Tongue (tissue), 3 donors: ENCODE measurements at places on chromosomes 7 and 10.
A peak's percentile ranks its signal among the peaks of the same experiment; 100 is the strongest.

GRCh38 chr7:8442814-8443304, 9.4 kb downstream of the NXPH1 start:
- DNase-seq, result peak; percentile 91

DNA sequence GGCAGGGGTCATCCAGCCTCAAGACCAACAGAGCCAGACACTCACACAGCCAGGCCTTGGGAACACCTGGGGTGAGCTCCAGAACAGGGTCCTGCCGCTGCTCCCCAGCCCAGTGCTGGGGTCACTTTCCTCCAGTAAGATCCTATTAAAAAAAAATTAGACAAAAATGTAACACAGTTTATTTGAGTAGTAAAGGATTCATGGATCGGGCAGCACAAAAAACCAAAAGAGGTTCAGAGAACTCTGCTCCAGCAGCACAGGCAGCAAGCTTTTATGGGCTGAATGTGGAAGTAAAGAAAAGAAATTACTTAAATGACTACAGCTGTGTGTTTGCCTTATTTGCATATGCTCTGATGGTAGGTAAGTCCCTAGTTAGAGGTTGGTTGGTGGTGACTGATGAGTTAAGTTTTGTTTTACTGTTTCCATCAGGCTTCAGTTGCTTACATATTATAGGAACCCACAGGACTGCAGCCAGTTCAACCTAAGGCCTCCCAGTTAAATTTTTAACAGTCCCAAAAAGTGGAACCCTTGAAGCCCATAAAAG, 80.5 kb upstream of the FGFR2 start:
- DNase-seq, result no peak

DNA sequence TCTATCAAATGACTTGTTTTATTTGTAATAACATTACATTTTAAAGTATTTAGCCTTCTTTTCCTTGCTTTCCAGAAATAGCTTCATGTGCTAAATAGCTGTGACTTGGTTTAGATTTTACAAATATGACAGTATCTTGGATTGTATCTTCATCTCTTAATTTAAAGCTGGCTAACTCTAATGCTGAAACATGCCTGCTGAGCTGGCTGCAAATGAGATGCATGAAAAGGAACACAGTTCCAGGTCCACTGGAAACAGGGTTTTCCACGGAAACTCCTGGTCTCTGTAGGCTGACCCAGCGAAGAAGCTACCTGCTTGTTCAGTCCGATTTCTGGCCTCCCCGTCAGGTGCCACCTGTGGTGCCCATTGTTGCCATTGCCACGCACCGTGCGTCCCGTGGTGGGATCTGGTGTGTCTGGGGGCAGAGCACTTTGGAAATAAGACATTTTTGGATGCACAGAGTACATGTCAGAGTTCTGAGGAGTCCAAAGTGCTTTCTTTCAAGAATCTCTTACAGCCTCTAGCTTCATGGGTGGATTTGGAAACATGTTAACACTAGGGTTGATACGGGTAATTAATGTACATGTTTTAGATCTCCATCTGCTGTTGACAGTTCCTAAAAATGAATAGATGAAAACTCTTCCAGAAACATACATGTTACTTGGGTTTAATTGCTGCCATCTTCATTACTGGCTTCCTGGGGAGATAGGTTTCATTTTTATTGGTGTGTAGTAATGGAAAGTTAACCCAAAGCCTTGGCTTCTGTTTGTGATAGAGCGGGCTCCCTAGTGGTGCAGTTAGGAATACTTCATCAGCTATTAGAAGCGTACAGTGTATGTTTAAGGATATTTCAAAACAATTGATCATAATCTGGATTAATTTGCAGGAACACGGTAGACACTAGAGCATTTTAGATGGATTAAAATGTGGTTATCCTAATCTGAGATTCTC, 45.0 kb downstream of the SHH start:
- DNase-seq, result no peak

DNA sequence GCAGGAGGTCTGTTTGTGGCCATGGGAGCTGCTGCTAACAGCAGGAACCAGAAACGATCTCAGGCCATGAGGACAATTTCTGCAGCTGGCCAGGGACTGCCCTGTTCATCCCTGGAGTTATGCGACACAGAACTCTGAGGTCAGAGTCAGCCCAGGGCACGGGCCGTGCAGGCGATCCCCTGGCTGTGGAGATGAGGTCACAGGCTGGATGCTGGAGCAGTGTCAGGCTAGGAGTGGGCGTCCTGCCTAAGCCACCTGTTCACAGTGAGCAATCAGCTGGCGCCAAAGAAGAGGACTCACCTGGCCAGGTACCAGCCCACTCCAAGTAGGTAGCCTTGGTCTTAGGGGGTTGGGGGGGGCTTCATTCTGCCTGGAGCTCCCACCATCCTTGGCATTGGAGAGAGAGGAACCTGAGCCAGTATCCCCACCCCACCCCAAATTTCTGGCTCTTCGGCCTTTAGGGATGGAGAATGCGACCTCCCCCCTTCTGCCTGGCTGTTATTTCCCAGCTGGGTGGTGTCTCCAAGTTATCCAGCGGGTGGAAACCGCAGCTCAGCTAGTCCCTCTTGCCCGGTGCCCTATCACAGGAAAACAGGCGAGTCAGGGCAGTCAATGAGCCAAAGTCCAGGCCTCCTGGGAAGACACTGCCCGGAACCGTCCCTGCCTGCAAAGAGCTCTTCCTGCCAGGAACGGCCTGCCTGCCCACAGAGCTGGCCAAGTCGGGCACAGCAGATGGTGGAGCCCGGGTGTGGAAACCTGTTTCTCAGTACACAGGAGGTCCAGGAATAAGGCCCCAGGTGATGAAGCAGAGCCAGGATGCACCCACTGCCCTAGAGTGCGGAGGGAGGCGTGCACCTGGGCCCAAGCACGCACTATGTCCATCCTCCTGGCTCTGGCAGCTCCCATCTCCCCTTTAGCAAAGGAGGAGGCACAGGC, 1.8 kb upstream of the TTYH3 start:
- no peak for DNase-seq

GRCh38 chr10:21526188-21526859, 842 bp upstream of the SKIDA1 start:
- peak; percentile 97 for DNase-seq

GRCh38 chr7:131625817-131626372, 69.5 kb upstream of the PODXL start:
- DNase-seq, result no peak

GRCh38 chr10:29412485-29412884, 123.6 kb downstream of the LYZL1 start:
- no peak for DNase-seq

DNA sequence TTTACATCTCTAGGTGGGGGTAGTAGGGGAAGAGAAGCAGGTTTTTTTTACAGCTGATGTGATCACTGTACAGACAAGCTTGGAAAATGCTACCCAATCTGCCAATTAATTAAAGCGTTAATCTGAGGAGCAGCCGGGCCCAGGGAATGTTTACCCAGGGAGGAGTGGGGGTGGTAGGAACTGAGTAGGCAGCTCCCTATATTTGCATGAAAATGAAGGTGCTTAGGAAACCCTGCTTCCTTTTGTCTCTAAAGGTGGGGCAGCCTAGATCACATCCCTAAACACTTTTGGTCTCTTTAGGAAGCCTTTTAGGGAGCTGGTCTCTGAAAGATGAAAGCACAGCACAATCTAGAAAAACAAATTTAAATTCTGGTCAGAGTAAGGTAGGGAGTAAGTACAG, 53.0 kb upstream of the NFKB2 start:
- no peak for DNase-seq

DNA sequence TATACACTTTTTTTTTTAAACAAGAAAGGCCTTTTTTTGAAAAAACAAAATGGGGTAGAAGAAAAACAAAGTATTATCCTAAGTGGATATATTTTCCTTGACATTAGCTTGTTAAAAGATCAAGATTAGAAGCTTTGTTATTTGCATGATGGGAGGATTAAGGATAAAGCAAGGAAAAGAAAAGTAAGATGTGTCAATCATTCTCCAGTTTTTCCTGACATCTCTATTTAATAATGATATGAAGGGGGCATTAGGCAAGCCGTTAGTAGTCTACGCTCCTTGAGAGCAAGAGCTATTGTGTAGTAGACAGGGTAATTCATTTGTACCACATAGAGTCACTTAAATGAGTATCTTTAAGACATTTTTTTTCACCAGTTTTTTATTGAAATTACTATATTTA, 137.6 kb downstream of the RNF133 start:
- no peak for DNase-seq

DNA sequence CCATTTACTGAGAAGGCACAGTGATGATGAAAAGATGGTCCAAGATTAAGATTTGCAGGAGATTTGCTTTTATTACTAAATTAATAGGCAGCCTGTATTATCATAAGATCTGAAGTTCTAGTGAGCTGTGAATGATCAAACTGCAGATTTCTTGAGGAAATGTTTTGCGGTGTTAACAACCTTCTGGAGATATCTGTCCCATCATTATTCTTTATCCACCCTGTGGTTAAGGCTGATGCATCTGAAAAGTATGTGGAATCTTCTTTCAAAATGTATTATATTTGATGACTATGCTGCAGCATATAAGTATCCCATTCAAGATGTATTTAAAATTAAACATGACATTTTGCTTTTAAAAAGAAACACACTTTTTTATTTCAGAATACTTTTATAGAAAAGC, 150.3 kb downstream of the POLR1F start:
- no peak for DNase-seq

GRCh38 chr7:30083334-30083733, 51.5 kb upstream of the MTURN start:
- DNase-seq, result no peak
